ENCODE measurements at places on chromosomes 6 and 20.

- DNase-seq = no peak
Measured at GRCh38 chr6:7848229-7848628, 62.4 kb downstream of the TXNDC5 start.

DNA sequence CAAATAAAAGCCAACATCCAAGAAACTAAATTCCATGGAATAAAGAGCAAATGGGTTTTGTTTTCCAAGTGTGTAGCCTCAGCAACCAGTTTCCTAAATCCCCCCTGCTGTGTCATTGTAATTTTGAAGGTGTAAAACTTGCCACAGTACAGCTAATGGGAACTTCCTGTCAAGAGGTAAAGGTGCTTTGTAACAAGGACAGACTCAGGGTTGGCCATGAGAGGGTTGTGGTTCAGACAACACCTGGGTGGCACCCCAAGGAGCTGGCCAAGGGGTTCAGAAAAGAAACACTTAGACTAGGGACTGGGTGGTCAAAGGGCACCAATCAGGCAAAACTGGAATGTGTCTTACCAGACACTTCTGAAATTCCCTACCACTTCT lies 52.4 kb upstream of the LYRM2 start:
- no peak for DNase-seq

- no peak for DNase-seq
Measured at GRCh38 chr6:255041-255750, 37.1 kb upstream of the DUSP22 start.

GRCh38 chr6:143007646-143008045 lies 53.0 kb upstream of the AIG1 start:
- DNase-seq = no peak

GRCh38 chr6:167212713-167213005 lies 54.9 kb upstream of the GPR31 start:
- no peak for DNase-seq

- DNase-seq = no peak
Measured at GRCh38 chr6:40398810-40399477, 188.2 kb downstream of the LRFN2 start.

- DNase-seq = no peak
Measured at GRCh38 chr6:141452354-141452686, 680.4 kb upstream of the GJE1 start.

GRCh38 chr6:169861431-169862042 lies 110.1 kb downstream of the ERMARD start:
- DNase-seq = no peak
